EH (cell line): ENCODE measurements at places on chromosomes 1 and 21.

DNA sequence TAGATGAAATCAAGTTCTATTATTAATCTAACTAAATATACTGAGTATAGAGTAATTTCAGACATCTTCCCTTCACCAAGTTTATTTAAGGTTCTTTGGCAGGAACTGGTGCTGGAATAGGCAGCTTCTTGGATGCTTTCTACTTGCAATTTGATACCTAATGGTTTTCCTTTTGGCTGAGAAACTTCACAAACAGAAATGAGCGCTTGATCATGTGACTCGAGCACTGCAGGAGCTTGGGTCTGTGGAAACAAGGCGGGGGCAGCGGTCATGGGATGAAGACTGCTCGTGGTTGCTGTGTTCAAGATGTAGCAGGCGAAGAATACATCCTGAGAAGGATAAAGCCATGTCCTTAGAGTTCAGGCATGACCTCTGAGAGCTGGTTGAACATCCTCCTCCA is 136.8 kb downstream of the PTPRC start:
- DNase-seq, result peak; percentile 29

DNA sequence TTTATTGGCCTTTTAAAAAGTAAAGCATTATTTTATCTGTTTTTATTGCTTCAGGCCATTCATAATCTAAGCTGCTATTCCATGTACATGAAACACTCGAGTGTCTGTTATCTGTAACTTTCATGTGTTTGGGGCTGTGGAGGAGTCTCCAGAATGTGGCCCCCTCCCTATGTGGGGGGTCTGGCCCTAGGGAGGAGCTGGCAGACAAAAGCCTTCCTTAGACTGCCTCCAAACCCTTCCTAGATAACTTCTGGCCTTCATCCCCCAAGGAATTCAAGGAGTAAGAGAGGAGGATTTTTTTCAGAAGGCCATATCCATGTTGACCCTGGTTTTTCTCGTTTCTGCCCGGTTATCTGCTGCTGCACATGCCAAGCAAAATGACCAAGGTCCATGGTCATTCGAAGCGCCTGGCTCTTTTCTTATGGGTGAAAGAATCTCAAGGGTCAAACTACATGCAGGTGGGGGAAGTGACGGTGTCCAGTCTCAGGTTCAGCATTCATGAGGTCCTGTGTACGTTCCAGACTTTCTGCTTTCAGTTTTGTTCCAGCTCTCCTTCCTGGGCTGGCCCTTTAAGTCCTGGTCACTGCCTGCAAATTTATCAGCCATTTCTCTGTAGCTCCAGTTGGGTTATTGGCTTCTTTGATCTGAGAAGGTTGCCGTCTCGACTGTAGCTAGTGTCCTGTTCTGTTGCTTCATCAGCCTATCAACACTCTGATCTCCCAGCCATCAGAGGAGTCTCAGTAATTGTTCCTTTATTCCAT is 8.3 kb downstream of the TENT5C start:
- no peak for DNase-seq

DNA sequence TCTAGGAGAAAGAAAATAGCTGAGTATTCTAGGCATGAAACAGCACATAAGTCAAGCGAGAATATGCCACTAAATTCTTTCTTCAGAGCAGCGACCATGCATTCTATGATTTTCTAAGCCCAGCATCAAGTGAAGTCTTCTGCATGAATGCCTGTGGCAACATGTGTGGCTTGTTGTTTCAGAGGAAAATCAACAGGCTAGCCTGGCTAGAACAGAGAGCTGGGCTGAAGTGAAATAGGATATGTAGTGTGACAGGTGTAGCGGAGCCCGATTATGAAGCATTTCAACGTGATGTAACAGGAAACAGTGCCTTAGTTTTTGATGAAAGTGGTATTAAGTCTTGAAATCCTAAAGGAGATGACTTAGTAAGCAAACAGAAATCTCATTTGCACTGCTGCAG is 7.0 kb downstream of the CSDE1 start:
- DNase-seq, result no peak

- peak; percentile 74 for DNase-seq
Measured at GRCh38 chr1:234564035-234565029, 45.6 kb downstream of the IRF2BP2 start.

GRCh38 chr1:19535214-19535613 is 49.9 kb upstream of the CAPZB start:
- DNase-seq, result no peak

- DNase-seq, result no peak
Measured at GRCh38 chr1:156643049-156643777, 1.3 kb downstream of the BCAN start.

- no peak for DNase-seq
Measured at GRCh38 chr1:65751961-65752360, 40.7 kb upstream of the PDE4B start.

DNA sequence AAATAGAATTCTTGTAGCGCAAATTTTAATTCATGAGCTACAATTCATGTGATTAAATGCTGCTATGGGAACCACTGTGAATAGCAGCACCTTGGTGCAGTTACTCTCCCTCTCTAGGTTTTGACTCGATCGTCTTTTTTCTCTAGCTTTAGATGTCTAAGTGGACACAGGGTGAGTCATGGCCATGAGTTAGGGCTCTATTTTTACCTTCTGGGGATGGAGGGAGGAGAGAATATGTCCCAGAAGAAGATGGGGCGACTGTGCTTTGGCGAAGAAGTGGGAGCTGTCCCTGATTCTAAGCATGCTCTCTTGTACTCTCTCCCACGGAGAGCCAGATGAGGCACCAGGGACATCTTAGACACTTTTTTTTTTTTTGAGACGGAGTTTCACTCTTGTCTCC is 1.6 kb upstream of the OR2B11 start:
- no peak for DNase-seq

DNA sequence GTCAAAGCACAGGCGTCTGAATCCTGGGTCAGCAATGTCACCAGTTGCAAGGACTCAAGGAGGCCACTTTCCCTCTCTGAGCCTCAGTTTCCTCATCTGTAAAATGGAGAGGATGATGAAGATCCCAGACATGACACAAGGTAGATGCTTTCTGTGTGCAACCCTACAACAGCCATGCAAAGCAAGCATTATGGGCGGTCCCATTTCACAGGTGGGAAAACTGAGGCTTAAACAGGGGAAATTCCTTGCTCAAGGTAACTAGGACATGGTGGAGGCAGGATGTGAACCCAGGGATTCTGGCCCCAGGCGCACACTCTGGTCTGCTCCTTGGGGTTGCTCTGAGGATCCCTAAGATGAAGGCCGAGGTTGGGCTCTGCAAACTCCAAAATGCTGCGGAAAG is 311.0 kb downstream of the PTPRU start:
- DNase-seq, result no peak

GRCh38 chr1:178490136-178490535 is 6.6 kb downstream of the CLEC20A start:
- DNase-seq, result no peak

- DNase-seq, result no peak
Measured at GRCh38 chr1:114094675-114095074, 59.0 kb downstream of the SYT6 start.

GRCh38 chr1:184056921-184057555 is 5.5 kb downstream of the TSEN15 start:
- peak; percentile 94 for DNase-seq

GRCh38 chr1:150612014-150612345 is 17.4 kb downstream of the ENSA start:
- DNase-seq, result no peak
